ENCODE measurements at places on chromosomes 6 and 20.
A peak's percentile ranks its signal among the peaks of the same experiment; 100 is the strongest.

GRCh38 chr20:57092112-57092899 lies 174.1 kb downstream of the BMP7 start:
- DNase-seq, result peak; percentile 64

DNA sequence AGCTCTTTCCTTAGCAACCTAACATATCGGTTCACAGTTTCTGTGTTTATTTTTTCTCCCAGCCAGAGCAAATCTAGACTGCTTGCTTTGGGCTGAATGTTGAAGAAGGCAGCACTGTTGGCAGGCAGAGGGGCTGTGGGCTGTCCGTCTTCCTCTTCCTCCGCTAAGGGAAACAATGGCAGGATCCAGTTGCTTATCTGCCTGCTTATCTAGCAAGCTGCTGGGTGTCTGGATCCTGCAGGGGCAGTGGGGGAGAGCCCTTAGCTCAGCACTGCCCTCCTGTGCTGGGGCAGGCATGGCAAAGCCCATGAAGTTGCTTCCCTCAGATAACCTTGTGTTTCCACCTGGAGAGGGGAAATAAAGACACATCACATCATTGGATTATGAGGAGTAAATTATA lies 92.7 kb upstream of the CD93 start:
- DNase-seq, result no peak

DNA sequence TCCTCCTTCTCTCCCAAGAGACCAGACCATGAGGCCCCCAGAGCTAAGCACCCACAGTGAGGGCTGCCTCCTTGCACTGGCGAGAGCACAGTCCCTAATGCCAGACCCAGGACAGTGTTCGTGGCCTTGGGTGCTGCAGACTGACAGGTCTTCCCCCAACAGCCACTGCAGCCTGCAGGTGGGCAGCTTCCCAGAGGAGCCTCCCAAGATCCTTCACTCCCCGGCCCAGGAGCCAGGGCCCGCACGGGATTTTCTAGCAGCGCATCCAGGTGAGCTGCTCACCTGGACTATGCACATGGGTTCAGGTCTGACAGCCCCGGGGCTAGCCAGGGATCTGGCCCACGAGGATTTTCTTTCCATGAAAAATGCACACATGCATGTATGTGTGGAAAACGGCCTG lies 41.7 kb downstream of the SUMO4 start:
- DNase-seq, result no peak

GRCh38 chr6:170128811-170129681 lies 161.8 kb downstream of the DLL1 start:
- no peak for DNase-seq

GRCh38 chr6:139927236-139927635 lies 552.8 kb upstream of the CITED2 start:
- DNase-seq, result no peak

- no peak for DNase-seq
Measured at GRCh38 chr6:1470040-1470439, 80.7 kb downstream of the FOXF2 start.

GRCh38 chr6:27672113-27672799 lies 199.4 kb upstream of the ZNF184 start:
- DNase-seq, result no peak

DNA sequence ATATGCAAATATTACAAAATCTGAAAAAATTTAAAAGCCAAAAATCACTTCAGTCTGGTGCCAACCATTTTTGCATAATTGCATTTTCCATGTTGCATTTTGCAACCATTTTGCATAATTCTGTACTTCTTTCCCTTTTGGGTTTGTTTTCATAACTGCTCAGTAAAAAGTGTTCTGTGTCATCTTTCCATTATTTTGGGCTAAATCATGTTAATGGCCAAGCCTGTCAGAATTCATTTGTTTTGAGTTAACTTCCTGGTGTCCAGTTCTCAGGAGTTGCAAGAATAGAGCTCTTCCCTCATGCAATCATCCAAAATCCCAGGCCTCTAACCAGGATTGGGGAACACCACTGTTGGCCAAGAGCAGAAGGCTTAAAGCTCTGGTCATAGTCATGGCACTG lies 133.6 kb downstream of the MTHFD1L start:
- DNase-seq, result no peak

- DNase-seq, result no peak
Measured at GRCh38 chr20:14617123-14617522, 279.7 kb upstream of the FLRT3 start.

DNA sequence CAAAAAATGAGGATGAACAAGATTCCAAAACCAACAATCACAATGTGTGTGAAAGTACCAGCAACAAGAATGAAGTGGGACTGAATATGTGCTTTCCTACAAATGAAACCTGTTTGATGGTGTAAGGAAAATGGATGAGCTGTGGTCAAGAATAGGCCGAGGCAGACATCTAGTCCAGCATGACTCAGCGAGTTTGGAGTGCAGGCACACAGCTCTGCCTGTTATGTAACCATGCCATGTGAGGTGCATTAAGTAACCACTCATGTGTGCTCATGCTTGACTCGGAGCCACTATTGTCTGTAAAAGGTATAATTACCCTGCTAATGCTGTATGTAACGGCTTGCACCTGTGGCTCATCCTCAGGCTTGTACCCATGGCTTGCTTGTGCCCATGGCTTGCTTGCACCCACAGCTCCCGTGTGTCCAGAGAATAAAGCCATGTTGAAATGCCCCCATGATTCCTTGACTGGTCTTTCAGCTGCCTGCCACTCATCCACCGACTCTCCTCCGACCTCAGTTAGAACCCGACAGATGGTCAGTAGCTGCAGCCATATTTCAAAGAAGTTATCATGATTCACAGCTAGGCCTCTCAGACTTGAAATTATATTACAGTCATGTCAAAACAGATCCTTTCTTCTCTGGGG lies 98.7 kb downstream of the BACH2 start:
- DNase-seq, result no peak

Data from stomach (tissue), 19 donors.